IMR-90 (cell line): ENCODE measurements at places on chromosomes 3 and 15. TPM values are rescaled to one million over a fixed set of nuclear protein-coding genes. Genes with fewer than 3 reads are reported as not detected.

GRCh38 chr3:160755776-160756304 lies at the start of gene PPM1L:
TSS of gene PPM1L (plus strand) at chr3:160756231.
- peak; percentile 12 for DNase-seq

GRCh38 chr3:34862456-34862855 lies 776.9 kb upstream of the ARPP21 start:
- DNase-seq, result no peak

GRCh38 chr3:13161771-13162535 lies 88.7 kb upstream of the IQSEC1 start:
- DNase-seq, result no peak

GRCh38 chr3:37853691-37854413 lies 7.8 kb upstream of the CTDSPL start:
- DNase-seq, result no peak

DLEC1 gene
- not detected in 2 replicates for total RNA-seq

BFSP2 gene
- total RNA-seq, result not detected in 2 replicates
